NCI-H1092 (cell line): ENCODE measurements at places on chromosomes 6 and 20.

DNA sequence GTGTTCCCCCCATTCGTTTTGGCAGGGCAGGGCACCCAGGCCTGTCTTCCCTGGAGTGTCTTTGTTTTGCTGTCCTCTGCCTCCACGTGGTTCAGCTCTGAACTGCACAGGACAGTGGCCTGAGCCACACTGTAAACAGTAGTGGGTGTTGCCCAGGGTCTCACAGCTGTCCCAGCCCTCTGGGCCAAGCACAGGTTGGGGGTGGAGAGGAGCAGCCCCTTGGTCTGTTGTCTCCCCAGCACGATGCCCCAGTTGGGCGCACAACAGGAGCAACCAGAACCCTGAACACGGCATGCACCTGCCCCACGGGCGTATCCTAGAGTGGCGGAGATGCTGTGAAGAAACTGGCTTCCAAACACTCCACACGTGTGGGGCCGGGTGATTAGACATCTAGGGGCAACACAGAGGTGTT, 14.4 kb downstream of the CCDC167 start:
- no peak for DNase-seq

- DNase-seq: no peak
Observed at GRCh38 chr6:126631363-126631762, 291.4 kb downstream of the CENPW start.

DNA sequence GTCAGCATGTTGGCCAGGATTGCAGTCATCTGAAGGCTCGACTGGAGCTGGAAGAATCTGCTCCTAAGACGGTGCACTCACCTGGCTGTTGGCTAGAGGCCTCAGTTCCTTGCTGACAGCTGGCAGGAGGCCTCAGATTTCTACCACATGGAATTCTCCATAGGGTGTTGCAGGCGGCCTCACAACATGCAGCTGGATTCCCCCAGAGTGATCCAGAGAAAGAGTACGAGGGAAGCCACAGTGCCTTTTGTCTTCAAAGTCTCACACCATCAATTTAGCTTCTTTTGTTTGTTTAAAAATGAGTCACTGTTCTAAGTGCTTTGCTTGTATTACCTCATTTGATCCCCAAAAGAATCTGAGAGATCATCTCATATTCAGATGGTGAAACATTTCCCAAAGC, 65.5 kb upstream of the FYN start:
- no peak for DNase-seq

- DNase-seq: no peak
Observed at GRCh38 chr6:93036835-93037234, 382.5 kb downstream of the EPHA7 start.

DNA sequence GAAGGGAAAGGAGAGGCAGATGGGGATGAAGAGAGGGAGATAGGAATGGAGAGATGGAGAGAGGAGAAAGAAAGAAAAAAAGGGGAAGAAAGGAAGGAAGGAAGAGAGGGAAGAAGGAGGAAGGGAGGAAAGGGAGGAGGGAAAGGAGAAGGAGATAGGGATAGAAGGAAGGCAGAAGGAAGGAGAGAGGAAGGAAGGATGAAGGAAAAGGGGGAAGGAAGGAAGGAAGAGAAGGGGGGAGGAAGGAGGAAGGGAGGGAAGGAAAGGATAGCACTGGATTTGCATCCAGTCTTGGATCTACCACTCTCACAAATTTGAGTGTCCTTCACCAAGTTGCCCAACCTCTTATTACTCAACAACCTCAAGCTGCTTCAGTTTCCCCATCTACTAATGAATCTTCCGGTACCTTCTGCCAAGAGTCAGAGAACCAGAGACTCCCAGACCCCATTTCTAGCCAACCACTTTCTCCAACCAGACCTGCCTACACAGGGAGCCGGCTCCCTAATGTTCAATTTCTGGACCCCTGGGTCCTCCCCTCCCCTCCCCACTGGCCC, 79.7 kb upstream of the FOXP4 start:
- DNase-seq: no peak

- DNase-seq: no peak
Observed at GRCh38 chr6:135195522-135195921, 14.4 kb downstream of the MYB start.

DNA sequence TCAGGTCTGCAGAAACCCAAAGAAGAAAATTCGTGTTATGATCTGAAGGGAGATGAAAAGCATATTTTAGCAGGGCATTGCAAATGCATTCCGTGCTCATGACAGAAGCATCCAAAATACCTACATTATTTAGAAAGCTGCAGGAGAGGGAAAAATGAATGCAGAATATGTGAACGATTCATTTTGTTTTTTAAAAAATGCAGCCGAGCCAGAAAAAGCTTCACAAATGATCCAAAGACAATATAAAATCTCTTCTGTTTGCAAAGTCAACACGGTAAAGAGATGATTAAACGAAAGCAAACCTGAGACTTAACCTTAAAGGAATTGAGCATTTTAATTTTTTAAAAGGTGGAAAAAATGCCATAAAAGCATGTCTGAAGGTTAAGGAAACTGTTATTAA, 136.1 kb upstream of the SULF2 start:
- no peak for DNase-seq

- no peak for DNase-seq
Observed at GRCh38 chr6:114714836-114715507, 372.1 kb upstream of the HS3ST5 start.

DNA sequence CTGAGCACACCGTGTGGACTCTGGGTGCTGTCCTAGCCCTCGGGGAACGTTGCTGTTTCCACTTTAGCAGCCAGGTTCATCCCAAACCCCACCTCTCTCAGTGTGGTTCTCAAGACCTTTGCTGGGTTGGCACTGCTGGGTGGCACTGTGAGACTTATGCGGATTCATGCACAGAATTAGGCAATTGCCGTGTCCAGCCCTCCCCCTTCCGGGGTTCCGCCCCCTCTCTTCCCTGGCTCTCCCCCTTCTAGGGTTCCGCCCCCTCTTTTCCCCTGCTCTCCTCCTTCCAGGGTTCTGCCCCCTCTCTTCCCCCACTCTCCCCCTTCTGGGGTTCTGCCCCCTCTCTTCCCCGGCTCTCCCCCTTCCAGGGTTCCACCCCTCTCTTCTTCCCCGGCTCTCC, 39.8 kb upstream of the SLCO4A1 start:
- DNase-seq: no peak

DNA sequence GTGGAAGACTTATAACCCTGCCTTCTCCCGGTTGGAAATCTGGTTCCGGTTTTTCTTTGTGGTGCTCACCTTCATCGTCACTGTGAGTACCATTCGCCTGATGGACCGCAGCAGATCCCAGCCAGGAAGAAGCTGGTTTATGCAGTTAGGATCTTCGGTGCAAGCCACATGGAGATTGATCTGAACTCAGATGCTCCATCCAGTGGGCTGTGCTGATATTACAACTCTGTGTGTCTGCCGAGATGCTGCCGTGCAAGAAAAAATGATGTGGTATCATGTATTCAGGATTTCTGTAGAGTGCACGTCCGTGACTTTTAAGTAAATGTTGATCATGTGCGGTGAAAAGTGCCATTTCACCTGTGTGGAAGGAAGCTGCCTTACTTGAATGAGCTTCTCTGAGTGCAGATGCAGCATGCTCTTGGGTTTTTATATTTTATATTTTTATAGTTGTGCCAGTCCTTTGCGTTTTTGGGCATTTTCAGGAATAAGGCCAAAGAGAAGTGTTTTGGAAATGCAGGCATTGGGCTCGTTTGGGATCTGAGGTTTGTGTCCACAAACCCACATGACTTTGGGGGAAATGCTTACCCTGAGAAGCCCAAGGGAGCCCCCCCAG, 39.2 kb downstream of the DYNLT1 start:
- DNase-seq: peak; percentile 71

GRCh38 chr6:31131595-31131994, 7.3 kb downstream of the PSORS1C2 start:
- no peak for DNase-seq

GRCh38 chr6:43980004-43980795, 147.1 kb downstream of the MRPL14 start:
- peak; percentile 76 for DNase-seq
